ENCODE measurements at places on chromosomes 6 and 20.

GRCh38 chr6:138948004-138948403, 40.0 kb downstream of the REPS1 start:
- no peak for DNase-seq

- no peak for DNase-seq
These were observed 17.1 kb upstream of the MAP1LC3A start for GRCh38 chr20:34541264-34541901.

GRCh38 chr6:126210398-126211075, 129.4 kb upstream of the CENPW start:
- DNase-seq = no peak

GRCh38 chr20:3188823-3189413, 15.6 kb downstream of the DDRGK1 start:
- DNase-seq = no peak

DNA sequence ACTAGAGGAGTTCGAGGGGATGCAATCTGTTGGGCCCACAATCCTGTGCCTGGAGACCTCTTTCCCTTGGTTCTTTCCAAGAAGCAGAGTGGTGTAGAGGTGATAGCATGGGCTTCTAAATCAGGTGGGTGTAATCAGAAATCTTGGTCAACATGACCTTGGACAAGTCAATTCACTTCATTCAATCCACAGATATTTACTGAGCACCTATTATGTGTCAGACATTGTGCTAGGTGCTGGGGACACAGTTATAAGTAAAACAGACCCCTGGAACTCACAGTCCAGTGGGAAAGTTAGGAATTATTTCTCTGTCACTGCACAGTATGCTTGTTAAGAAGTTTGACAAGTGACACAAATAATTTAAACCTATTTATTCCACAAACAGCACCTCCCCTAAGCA, 3.3 kb upstream of the E2F1 start:
- no peak for DNase-seq
